Stimulated activated CD8-positive, alpha-beta memory T cell treated with anti-CD3 and anti-CD28 coated beads, Interleukin-4, amount 100 ng/mL, for 4 hours (primary cell): ENCODE measurements at places on chromosomes 6 and 20.
A peak's percentile ranks its signal among the peaks of the same experiment; 100 is the strongest.

GRCh38 chr20:23625236-23625964, 12.4 kb downstream of the CST3 start:
- no peak for DNase-seq

DNA sequence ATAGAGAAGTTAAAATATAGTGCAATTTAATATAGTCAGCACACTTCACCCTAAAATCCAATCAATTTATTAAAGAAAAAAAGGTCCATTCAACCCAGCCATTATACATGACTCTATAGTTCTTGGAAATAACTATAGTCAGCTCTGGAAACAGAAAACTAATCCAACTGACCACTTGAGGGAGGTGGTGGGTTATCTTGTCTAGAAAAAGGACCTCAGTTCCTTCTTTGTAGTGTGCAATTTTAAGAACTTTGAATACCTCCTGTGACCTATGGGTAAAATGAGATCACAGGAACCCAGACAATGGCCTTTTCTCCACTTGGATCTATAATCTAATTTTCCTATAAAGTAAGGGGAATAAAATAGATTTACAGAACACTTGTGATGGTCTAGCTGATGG, 163.6 kb upstream of the CENPW start:
- no peak for DNase-seq

DNA sequence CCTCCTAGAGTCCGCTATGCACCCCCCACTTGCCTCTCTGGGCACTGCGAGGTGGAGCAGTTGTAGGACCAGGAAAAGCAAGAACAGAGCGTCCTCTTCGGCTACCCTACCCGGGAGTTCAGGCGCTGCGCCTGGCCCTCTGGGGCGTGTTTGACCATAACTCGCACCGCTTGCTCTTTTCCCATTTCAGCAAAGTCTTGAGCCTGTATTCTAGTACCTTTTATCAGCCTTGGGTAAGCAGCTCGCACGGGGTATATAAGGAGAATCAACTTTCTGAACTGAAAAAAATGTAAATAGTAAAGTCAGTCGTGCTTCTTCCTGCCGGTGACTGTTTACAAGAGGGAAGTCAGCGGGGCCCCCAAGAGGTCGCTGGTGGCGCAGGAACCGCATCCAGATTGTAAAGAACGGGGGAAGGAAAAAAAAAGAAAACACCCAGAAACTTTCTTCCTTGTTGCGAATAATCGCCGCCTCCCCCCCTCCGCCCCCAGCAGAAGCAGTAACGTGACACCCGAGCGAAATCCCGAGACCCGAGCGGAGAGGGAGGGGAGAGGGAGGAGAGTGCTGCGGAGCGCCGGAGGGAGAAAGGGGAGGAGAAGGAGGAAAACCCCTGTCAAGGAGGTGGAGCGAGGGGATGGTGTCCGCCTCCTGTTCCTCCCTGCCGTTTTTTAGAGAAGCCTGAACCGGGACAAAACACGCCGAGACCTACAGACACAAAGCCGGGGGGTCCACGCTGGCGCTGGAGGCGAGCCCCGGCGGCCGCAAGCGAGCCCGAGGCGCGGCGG, at the start of gene UST:
TSS of gene UST (plus strand) at position 668 of the 782 bp plus-strand sequence. CDS start 401 bp downstream, outside the sequence.
- peak; percentile 41 for DNase-seq

DNA sequence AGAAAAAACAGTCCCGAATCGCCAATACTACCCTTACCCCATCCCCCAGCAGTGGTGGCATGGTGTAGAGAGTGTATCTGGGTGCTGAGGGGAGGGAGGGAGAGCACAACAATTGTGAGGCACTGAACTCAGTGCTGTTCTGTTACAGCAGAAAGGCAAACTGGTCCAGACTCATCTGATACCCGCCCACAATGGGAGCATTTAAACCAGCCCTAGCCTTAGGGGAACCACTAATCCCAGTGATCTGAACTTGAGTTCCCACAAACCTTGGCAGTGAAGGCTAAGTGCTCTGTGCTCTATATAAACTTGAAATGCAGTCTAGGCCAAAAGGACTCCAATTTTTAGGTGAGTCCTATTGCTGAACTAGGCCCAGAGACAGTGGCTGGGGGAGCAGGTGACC, 666.4 kb upstream of the PTCHD4 start:
- DNase-seq, result no peak
